Stimulated activated CD4-positive, alpha-beta T cell treated with anti-CD3 and anti-CD28 coated beads, Interleukin-1b, Interleukin-23, amount 100 ng/mL, for 1 hour (primary cell): ENCODE measurements at places on chromosomes 11 and 22.

GRCh38 chr11:103995896-103996295 lies 40.5 kb upstream of the DDI1 start:
- DNase-seq: no peak

- no peak for DNase-seq
These were observed 156.4 kb downstream of the TTC17 start for GRCh38 chr11:43515090-43515489.

DNA sequence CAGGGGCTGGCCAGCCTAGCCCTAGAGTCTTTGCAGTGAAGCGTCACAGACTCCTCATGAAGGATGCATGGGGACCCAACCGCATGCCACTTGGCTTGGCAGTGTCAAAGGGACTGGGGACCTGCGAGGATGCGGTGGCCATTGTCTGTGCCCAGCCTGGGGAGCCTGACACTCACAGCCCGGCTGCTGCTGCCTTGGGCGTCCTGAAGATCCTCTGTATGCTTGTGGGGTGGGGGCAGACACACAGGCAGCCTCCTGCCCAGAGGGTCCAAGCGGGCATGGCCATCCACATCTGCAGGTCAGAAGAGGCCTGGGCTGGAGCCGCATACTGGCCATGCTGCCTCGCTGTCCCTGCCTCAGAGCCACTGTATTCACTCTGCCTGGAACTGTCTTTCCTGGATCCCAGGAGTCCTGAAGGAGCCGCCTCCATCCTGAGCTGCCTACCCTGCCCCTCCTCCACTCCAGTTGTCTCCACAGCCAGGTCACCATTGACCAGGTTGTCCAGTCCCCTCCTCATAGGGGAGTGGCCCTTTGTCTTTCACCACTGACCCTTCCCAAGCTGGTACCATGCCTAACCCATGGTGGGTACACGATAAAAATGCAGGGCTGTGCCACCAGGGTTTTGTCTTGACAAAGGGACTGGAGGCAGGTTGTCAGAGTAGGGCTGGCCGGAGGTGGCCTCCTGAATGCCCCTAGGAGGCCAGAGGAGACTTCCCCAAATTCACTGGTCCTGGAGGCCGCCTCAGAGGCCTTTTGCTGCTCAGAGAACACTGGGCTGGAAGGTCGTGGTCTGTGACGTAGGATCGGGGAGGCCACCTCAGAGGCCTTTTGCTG lies 107.0 kb downstream of the KCNQ1OT1 start:
- DNase-seq: no peak

- no peak for DNase-seq
These were observed 1055.7 kb downstream of the JRKL start for GRCh38 chr11:97445561-97445960.

DNA sequence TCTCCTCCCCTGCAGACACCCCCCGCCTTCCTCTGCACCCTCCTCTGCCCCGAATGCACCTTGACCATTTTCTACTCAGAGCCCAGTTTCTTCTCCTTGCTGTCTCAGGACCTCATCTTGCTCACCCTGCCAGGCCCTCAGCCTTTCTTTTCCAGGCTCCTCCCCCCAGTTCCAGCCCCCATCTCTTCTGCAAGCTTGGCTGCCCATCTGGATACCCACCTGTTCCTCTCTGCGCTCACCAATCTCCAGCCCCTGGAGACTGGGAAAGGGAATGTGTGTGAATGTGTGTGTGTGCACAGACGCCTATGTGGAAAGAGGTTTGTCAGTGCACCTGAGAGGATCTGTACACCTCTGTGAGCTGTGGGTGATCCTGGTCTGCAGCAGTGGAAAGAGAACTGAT lies 36.4 kb downstream of the SLC22A12 start:
- no peak for DNase-seq

GRCh38 chr11:75574698-75575602 lies 12.9 kb downstream of the SERPINH1 start:
- DNase-seq: no peak

DNA sequence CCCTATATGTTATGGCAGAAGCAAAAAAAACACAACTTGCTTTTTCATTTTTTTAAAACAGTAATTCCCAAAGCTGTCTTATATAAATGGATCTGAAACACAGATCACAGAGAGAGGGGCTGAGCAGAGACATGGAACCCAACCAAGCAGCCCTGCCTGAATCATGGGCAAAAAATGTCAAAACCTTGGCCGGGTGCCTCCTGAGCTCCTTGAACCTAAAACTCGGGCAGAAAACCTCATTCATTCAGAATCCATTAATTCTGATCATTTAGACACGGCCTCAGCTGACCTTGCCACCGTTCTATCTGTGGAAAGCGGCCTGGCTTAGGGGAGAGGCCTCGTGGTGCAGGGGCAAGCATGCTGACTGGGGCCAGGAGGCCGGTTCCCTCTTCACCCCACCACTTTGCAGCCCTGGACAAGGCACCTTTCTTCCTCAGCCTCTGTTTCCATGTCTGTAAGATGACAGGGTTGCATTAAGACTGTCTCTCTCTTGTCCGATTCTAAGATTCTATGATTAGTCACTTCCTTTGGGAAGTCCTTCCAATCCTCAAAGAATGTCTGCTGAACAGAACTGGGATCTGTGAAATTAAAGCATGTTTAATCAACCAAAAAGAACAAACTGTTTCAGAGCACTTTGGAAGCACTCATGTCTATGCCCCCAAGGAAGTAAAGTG lies 26.0 kb downstream of the TENM4 start:
- DNase-seq: no peak

DNA sequence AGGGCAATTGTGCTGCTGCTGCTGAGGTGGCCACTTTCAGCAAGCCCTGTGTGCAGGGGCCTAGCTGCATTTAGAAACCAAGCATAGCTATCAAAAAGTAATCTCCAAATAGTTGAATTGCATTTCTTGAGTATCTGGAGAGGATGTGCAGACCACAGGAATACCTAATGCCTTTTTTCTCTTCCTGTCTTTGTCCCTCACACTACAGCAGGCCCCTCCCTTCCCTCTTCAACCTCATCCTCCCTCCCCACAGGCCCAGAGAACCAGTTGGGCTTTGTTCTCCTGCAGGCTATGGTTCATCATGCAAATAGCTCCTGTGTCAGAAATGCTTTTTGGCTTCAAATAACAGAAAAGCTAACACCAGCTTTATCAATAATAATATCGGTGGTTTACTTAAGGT lies 47.7 kb downstream of the DKK3 start:
- DNase-seq: no peak

DNA sequence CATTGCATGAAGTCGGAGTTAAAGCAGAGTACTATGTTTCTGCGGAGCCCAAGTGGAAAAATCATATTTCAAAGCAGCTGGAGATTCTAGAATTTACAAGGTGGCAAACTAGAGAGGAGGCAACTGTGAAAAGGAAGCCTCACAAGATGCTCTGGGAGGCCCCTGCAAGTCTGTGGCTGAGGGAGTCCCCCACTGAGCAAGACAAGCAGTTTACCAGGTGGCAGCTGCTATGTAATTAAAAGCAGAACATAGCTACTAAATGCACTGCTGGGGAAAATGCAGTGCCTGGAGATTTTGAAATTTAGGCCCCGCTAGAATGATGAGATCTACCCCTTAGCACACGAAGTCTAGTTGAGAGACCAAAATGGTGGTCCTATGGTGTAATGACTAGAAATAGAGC lies 728.0 kb downstream of the OPCML start:
- DNase-seq: no peak

DNA sequence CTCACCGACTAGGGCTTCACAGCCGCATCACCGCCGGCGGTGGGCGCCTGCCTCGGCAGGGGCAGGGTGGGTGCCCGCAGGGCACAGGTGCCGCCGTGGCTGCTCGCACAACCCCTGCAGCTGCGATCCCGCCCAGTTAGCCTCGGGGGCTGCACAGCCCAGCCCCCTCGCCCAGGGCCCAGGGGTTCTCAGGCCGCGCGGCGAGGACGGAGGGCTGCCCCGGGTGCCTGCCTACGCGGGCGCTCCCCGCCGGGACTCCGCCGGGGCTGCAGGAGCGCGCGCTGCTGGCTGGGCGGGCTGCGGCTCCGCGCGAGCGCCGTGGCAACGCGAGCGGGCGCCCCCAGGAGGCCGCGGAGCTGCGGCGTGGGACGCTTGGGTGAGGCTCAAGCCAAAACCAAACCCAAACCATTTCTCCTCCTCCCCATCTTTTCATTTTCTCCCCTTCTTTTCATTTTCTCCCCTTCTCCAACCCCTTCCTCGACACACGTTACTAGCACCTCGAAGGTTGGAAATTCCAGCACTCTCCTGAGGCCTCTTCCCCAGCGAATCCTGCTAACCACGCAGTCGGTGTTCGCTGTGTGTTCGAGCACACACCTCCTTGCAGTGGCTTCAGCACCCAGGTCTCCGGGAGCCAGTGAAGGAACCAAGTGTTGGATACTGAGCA lies at the start of gene MICAL3:
Gene MICAL3, minus strand, starts transcription at position 286 of the 664 bp plus-strand sequence. CDS start 117,749 bp downstream, outside the sequence.
- no peak for DNase-seq

- DNase-seq: no peak
These were observed 43.6 kb upstream of the POU2AF1 start for GRCh38 chr11:111422494-111423249.

GRCh38 chr11:107706531-107706930 lies 5.3 kb downstream of the SLN start:
- no peak for DNase-seq

DNA sequence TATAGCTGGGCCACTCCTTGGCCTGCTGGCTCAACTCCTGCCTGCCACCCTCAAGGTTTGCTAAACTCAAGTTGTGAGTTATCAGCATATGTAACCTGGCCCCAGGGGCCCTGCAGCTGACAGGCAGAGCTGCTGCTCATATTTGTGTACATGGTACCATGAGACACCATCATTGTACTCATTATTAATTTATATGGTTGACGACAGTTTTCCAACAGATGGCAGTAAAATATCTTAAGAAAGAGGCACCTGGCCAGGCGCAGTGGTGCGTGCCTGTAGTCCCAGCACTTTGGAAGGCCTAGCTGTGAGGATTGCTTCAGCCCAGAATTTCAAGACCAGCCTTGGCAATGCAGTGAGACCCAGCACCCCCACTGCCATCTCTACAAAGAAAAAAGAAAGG lies 11.4 kb upstream of the DENND5A start:
- no peak for DNase-seq

- DNase-seq: no peak
These were observed 26.4 kb downstream of the CAPN1 start for GRCh38 chr11:65207918-65208784.

GRCh38 chr11:2778630-2779498 lies 79.1 kb upstream of the KCNQ1OT1 start:
- no peak for DNase-seq

- DNase-seq: no peak
These were observed 81.2 kb downstream of the EXT2 start for GRCh38 chr11:44176546-44177213.

DNA sequence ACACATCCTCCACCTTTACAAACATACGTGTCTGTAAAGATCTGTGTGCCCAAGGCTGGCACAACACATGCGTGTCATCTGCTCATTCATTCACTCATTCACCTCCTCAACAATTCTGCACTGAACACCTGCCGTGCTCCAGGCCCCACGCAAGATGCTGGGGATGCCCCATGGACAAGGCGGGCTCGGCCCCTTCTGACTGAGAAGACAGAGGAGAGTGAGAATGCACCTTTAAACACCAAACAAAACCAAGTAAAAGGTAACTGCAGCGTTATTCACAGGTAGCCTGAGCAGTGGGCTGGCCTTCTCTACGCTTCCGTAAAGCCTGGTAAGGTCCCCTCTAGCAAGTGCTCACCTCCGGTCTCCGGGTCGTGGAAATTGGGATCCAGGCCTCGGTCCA lies 142.8 kb downstream of the SHANK2 start:
- no peak for DNase-seq

DNA sequence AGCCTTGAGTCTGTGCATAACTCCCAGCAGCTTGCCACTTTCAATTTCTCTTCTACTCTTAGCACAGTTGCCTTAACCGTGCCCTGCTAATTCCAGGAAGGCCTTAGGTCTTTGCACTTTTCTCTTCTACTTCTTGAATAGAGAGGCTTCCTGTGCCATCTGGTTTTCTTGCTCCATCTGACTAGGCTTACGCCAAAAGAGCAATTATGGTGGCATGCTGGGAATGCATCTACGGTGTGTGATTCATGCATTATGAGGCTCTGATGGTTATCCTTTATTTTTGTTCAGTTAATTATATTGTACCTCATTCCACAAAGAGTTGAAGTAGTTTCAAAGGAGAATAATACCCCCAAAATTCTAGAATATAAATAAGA lies 29.4 kb downstream of the SIK2 start:
- no peak for DNase-seq

DNA sequence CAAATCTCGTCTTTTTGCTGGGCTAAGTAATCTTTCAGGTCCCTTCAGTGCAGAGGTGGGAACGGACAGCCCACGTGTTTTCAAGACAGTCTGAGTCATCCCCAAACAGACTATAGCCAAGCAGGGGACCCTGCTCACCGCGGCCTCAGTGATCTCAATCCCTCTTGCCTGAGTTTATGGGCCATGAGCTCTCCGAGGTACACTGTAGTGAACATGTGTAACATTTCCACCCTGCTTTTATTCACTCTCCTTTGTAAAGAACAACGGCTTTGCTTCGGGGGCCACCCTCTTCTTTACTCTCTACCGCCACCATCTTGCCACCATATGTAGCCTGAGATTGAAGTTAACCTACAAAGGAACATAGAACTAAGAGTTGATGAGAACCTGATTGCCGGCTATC lies 11.5 kb upstream of the KCTD14 start:
- DNase-seq: no peak

- DNase-seq: no peak
These were observed at the start of gene FAM111B for GRCh38 chr11:59106363-59107336. Gene FAM111B, plus strand, starts transcription at chr11:59107237. Its CDS starts 2,389 bp downstream, at chr11:59109626.

DNA sequence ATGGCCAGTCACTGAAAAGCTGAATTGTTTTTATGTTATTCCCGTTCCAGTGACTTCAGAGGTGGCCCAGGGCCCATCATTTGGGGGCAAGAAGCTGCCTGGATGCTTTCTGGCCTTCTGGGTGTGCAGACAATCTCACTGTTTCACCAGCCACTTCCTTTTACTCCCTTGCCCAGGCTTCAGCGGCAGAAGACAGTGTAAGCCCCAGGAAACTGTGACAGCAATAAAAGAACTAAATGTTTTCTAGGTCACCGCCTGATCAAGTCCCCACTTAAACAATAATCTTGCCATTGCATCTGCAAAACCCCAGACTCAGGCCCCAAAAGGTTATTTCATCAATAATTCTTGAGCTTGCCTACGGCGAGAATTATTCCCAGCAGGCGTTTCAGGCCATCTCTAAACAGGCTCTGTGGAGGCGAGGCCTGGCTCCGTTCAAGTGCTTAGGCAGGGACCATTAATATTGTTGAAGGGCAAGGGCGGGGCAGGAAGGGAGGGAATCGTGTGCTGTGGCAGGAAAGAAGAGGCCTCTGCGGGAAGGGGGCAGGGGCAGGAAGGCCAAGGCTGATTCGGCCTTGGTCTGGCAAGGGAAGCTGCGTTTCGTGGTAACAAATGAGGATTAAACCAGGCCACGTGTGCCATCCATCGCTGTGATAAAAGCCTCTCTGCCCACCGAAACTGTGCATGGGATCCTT lies 252.3 kb downstream of the KIRREL3 start:
- no peak for DNase-seq

GRCh38 chr11:103295704-103296103 lies 186.5 kb downstream of the DYNC2H1 start:
- no peak for DNase-seq
